ENCODE measurements at places on chromosomes 1 and 21.

DNA sequence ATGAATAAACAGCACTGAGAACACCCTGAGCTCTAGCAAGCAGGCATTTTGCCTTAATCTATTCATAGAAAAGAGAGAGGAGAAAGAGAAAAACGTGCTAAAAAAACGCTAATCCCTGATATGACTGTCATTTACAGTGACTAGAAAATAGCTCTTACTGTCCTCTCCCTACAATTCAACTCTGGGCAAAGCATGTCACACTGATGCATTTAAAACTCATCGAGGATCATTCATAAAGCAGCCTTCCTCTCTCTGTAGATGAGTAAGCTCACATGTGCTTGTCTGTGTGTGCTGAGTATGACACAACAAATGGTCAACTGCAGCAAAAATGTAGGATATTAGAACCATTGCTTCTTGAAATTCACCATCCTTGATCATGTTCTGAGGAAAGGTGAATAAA is 109.0 kb downstream of the SGIP1 start:
- DNase-seq = no peak

GRCh38 chr1:53112271-53112774 is 30.1 kb downstream of the SLC1A7 start:
- no peak for DNase-seq

- DNase-seq = no peak
These were observed 9.4 kb downstream of the IPO9 start for GRCh38 chr1:201838381-201838780.

DNA sequence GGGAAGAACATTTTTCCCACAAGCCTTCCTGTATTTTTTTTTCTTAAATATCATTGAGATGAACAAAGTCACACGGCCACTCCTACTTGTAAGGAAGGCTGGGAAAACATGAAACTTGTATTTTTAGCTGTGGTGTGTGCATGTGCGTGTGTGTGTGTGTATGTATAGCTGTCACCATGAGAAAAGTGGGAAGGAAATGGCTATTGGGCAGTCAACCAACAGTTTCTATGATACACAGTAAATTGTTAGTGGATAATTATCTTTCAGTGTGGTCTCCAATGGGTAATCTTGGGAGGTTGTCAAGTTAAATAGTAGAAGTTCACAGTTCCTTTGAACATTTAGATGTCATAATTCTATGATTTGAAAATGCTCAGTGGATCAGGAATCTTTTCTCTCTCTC is 132.7 kb upstream of the USP24 start:
- DNase-seq = no peak

DNA sequence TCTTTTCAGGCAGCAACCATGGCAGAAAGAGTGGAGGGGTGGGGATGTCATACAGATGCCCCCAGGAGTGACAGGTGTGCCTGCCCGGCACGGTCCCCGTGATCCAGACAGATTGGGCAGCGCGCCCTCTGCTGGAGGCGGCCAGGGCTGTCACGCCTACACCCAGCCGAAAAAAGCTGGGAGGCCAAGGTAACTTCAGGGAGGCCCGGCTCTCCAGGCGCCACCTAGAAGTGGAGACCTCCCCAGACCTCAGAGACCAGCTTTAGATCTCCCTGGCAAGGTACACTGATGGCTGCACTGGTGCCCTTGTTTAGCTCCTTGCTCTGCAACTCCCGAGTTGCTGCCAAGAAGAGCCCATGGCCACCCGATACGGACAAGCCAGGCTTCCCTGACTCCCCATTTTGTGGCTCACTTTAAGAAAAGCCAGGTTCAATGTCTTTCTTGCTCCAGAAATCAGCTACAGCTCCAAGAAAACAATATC is 6.6 kb downstream of the GOLT1A start:
- peak; percentile 77 for DNase-seq

DNA sequence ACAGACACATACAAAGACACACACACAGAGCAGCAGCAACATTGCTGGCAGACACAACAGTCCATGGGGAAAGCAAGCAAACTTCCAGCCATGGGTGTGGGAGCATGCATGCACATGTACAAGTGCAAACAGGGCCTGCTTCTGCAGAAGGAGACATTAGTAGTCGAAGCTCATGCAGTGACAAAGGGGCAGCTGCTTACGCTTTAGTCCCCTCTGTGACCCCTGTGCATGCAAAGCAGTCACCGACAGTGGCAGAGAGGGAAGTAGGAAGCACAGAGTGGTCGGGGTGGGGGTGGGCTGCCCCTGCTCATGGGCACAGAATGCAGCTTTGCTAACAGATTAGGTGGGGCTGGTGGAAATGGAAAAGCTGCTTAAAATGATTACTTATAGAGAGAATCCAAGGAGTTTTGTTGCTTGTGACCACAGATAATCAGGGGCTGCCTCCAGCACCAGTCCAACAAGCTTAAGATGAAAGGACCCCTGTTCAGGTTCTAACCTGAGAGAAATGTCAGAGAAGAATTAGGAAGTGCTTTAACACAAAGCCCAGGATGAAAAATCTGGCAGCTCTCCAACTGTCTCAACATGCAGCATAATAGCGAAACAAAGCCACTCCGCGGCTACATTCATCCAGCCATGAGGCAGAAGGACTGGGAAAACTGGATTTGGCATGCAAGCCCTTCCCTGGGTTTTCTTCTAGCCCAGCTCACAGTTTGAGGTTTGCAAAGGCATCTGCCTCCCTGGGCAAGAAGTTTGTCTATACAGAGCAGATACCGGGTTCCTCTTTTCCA is 378.9 kb downstream of the KCNH1 start:
- DNase-seq = no peak

DNA sequence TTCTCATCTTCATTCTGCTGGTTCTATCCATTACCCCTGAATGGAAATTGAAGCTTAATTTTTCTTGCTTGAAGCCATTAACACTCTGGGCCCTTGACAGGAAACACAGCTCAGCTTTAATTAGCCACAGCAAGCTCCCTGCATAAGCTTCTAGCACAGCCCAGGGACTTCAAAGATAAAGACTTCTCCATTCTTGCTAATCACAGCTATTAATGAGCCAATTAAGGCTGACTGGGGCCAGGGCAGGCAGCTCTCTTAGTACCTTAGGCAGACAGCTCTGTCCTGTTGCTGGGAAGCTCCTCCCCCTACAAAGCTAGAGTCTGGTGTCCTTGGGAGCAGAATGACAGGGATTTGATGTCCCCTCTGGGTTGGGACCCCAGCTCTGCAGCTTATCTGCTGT is 27.9 kb upstream of the TRABD2B start:
- DNase-seq = no peak

- DNase-seq = no peak
These were observed 3.2 kb downstream of the PGLYRP4 start for GRCh38 chr1:153345187-153346076.

- no peak for DNase-seq
These were observed 10.3 kb downstream of the CFAP107 start for GRCh38 chr1:12756273-12756672.

GRCh38 chr1:231242516-231243198 is 1.6 kb downstream of the GNPAT start:
- no peak for DNase-seq

- no peak for DNase-seq
These were observed 296.4 kb downstream of the PTPRU start for GRCh38 chr1:29532751-29533150.

DNA sequence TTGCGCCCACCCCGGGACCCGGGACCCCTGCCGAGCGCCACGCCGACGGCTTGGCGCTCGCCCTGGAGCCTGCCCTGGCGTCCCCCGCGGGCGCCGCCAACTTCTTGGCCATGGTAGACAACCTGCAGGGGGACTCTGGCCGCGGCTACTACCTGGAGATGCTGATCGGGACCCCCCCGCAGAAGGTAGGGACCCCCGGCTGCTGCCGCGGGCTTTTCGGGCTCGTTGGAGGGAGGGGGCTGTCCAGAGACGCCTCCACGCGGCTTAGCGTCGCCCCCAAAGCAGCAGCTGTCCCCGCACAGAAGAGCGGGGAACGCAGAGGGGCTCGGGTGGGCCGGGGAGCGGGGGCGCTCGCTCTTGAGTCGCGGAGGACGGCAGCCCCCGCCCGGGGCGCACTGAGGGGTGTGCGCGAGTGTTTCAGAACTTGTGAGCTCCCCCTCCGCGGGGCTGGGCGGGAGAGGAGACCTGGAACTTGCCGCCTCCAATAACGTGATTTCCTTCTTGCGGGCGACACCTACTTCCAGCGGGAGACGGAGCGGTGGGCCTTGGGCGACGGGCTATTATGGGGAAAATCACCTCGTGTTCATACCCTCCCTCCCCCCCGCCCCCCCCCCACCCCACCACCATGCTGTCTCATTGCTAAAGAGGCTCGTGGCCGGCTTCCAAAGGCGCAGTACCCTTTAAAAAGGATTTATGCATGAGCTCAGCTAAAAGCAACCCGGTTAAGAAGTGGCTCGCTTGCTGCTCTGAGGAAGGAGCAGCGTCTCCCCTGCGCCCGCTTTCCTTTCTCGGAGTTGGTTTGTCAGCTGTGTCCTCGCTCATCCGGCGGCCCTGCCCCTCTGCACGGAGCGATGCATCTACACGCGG is 664 bp downstream of the BACE2 start:
- no peak for DNase-seq

GRCh38 chr21:38531039-38531541 is 32.8 kb upstream of the ERG start:
- DNase-seq = no peak

DNA sequence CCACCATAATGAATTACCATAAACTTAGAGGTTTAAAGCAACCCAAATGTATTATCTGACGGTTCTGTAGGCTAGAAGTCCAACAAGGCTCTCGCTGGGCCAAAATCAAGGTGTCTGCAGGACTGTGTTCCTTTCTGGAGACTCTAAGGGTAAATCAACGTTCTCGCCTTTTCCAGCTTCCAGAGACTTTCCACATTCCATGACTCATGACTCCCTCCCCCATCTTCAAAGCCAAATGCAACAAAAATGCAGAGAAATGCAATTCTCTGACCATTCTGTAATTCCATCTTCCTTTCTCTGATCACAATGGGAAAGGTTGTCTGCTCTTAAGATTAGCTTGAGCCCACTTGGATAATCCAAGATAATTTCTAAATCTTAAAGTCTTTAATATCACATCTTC is 287.1 kb downstream of the LTN1 start:
- no peak for DNase-seq

DNA sequence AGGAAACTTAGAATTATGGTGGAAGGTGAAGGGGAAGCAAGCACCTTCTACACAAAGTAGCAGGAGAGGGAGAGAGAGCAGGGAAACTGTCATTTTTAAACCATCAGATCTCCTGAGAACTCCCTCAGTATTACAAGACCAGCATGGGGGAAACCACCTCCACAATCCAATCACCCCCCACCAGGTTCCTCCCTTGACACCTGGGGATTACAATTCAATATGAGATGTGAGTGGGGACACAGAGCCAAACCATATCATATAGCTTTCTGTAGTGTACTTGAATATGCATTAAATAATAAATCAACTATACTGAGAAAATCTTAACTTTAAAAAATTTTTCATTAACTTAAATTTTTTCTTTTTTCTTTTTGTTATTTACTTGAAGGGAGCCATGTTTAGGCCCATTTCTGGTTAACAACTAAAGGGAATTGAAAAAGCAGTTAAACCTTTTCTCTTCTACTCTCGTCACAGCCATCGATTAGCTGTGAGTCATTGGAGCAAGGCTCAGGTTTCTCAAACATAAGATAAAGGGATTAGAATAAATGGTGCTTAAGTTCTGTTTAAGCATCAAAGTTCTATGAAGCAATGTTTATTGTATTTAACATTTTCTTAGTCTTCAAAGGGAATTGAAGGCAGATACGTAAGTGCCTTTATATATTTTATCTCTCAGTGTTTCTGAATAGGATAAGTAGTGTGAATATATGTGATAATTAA is 72.2 kb upstream of the DPT start:
- no peak for DNase-seq

- no peak for DNase-seq
These were observed 837 bp upstream of the USP21 start for GRCh38 chr1:161158316-161159010.

Data from activated CD4-positive, CD25-positive, alpha-beta regulatory T cell treated with anti-CD3 and anti-CD28 coated beads, Interleukin-2, amount 50 U/mL, for 72 hours (primary cell).